ENCODE measurements at places on chromosomes 7 and 10. TPM values are rescaled to one million over a fixed set of nuclear protein-coding genes. Genes with fewer than 3 reads are reported as not detected.

The PNLIPRP1 gene
- not detected for polyA plus RNA-seq

The GALNT17 gene
- polyA plus RNA-seq, result not detected

The COL1A2 gene
- not detected for polyA plus RNA-seq

The RPEL1 gene
- polyA plus RNA-seq, result 0.07 TPM

The PIK3AP1 gene
- 4.6 TPM for polyA plus RNA-seq

The AGAP5 gene
- polyA plus RNA-seq, result 7.9 TPM

The NME8 gene
- polyA plus RNA-seq, result not detected

GRCh38 chr7:101630591-101630990, 1.5 kb upstream of the MYL10 start:
- no peak for DNase-seq

DNA sequence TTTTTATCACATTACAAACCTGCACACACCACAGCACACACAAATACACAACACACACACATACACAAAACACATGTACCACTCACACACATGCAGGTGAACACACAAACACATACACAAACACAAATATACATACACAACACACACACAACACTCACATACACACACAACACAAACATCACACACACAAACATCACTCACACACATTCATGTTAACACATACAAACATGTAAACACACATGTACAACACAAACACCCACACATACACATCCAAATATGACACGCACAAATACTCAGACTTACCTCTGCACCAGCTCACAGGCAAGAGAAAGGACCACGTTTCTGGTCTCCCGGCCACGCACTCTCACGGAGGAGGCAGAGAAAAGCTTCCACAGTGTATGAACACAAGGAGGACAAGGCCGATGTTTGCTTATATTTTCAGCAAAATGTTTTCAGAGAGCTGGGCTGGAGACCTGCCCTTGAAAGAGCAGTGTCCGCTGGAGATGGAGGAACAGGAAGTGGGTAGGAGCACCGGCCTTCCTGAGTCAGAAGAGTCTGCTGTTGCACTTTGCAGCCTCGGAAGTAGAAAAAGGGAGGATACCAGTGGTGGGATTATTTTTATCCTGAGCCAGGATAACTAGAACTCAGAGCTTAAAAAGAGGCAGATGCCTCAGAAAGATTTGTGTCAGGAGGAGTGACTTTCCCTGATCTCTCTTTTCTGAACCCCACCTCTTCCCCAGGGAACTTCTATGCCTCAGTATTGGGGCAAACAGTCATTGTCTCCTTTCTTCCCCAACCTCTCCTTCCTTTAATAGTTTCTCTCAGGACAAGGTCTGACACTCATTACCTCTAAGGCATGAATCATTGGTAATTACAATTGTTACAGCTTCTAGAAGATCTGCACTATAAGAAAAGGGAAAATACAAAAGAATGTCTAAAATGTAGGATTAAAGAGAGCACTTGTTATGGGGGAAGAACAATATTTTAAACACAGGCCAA, at the start of gene GIMAP6:
Gene GIMAP6 (minus strand): TSS at position 520 of the 999 bp plus-strand sequence. CDS start 2,243 bp downstream, outside the sequence.
- no peak for DNase-seq

DNA sequence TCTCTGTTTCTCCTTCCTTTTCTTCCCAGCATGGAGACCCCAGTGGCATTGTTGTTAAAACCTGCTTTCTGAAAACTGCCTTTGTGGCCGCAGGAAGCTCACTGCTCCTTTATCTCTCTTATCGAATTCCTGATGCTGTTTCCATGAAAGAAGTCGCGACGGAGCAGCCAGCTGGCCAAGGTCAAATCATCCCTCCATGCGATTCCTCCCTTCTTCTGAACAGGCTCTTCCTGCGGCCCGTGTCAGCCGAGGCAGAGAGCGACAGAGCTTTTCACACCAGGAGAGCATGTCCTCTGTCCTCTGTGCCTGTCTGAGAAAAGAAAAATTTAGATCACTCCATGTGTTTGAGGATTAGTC, 242.1 kb upstream of the PITRM1 start:
- no peak for DNase-seq

GRCh38 chr10:30247704-30248103, 101.4 kb downstream of the MTPAP start:
- DNase-seq, result no peak

GRCh38 chr7:116706668-116707126, 34.7 kb downstream of the MET start:
- no peak for DNase-seq

DNA sequence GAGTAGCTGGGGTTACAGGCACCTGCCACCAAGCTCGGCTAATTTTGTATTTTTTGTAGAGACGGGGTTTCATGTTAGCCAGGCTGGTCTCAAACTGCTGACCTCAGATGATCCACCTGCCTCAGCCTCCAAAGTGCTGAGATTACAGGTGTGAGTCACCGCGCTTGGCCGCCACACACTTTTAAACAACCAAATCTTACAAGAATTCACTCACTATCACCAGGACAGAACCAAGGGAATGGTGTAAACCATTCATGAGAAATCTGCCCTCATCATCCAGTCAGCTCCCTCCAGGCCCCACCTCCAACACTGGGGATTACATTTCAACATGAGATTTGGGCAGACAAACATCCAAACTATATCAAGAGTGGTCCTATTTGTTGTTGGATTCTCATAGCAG, 43.6 kb downstream of the MGAM start:
- no peak for DNase-seq

GRCh38 chr10:127679642-127680255, 57.2 kb upstream of the FOXI2 start:
- no peak for DNase-seq

- DNase-seq, result no peak
Measured at GRCh38 chr7:158125721-158126120, 461.9 kb downstream of the PTPRN2 start.

- DNase-seq, result no peak
Measured at GRCh38 chr7:8389593-8390261, 43.7 kb upstream of the NXPH1 start.

GRCh38 chr7:11228515-11228914, 254.8 kb downstream of the PHF14 start:
- no peak for DNase-seq

DNA sequence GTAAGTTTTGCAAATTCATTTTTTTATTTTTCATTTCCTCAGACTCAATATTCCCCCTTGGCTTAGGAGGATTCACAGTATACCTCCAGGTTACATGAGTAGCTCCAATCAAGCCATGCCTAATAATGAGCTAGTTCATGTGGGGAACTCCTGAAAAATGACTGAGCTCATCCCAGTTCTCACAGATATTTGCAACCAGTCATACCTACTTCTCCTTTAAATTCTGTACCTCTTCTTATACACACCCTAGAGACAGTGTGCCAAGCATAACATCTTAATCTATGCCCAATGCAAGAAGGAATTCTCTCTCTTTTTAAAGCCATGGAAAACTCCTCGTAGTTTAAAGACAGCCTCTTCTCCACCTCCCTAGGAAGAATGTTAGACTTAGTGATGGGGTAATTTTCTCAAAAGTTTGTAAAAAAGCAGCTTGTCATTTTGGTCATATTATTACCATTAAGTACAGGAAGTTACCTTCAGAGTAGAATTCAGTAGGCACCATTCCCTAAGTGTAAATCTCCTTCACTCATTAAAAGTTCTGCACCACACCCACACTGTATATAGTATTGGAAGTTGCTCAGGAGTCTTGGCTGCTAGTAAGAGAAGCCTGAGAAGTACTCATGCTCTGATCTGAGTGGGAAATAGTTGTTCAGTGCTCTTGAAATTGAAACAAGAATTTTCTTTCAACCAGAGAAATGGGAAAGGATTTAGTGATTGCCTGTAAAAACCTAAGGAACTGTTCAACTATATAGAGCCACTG, 72.7 kb downstream of the PTPRZ1 start:
- DNase-seq, result no peak

DNA sequence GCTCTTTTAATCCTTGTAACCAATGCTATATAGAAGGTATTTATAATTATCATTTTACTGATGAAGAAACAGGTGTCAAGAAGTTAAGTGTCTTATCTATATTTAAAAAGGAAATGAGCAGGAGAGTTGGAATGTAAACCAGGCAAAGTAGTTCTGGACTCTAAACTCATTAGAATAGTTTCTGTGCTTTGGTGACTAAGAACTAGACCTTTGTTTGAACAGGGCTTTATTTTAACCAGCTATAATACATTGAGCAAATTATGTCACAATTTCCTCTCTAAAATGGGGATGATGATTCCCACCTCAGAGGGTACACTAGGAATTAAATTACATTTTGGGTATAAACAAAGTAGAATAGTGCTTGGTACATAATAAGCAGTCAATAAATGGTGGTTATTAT, 236.0 kb downstream of the MAGI2 start:
- DNase-seq, result peak; percentile 56

GRCh38 chr10:80136134-80136571, 3.6 kb downstream of the PLAC9 start:
- DNase-seq, result no peak

DNA sequence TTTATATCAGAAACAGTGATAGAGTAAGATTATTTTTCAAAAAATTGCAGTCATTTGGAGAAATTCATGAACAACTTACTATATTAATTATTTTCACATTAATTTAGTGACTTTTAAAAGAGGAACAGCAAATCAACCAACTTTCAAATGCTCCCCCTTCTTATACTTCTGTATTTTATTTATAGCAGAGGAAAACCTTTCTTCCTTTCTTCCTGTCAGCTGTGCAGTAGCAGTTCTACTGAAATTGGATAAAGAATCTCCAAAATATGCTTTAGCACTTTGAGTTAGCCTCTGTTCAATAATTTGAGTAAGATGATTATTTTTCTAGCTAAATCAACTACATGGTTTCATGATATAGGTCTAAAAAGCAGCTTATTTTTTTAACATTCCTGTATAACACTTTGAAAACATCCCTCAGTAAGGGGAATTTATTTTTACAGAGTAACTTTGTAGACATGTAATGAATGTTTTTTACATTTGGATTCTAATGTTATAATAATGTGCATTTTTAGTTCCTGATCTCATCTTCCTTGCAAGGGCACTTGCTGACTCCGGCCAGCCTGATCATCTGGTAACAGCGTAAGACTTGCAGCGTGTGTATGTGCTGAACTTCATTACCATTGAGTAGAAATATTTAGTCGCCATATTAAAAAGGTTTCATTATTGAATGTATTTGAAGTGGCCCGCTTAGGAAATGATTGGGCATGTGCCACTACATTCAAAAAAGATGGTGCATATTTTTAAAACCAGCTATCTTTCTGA, 158.3 kb upstream of the HDAC9 start:
- DNase-seq, result no peak

DNA sequence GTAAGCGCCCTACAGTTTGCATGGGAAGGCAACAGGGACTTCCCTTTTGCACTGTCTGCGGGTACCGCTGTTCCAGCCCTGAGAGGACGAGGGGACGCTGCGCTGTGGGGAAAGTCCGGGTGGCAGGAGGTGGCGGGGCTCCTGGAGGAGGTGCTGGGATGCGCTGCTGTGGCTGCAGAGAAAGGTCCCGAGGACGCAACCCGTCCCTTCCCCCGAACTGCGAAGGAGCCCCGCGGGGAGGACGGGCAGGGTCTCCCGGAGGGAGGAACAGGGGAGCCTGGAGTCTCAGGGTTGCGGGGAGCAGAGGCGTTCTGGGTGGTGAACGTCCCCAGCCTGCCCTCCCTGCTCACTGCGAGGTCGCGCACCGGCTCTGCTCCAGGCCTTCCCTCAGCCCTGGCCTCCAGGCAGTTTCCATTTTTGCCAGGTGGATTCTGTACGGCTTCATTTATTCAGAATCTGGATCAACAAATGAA, 91.6 kb downstream of the CXCL12 start:
- DNase-seq, result no peak

- no peak for DNase-seq
Measured at GRCh38 chr10:21944727-21945386, 58.7 kb downstream of the DNAJC1 start.

DNA sequence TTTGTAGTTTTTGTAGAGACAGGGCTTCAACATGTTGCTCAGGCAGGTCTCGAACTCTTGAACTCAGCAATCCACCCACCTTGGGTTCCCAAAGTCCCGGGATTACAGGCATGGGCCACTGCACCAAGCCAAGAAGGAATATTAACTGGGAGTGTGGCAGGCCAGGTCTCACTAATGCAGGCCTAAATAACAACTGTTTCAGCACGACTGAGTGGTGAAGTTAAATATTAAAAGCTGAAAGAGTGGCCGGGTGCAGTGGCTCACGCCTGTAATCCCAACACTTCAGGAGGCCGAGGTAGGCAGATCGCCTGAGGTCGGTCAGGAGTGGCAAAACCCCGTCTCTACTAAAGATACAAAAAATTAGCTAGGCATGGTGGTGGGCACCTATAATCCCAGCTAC, 21.1 kb downstream of the CHUK start:
- no peak for DNase-seq

DNA sequence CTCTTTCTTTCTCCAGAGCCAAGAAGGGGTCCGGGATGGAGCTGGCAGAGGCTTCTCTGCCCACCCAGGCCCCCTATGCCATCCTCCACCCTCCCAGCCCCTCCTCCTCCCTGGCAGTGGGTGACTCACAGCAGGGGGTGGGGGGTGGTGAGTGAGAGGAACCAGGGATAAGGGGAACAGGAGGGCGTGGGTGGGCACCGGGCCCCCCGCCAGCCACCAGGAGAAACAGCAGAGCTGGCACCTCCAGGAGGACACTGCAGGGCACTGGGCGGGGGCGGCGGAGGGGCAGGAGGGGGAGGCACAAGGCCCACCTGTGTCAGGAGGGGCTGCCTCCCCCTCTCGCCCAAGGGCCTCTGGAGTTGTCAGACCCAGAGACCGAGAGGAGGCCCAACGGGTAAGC, 56.0 kb downstream of the CAMK2B start:
- no peak for DNase-seq

- DNase-seq, result no peak
Measured at GRCh38 chr7:106022193-106022821, 59.2 kb downstream of the CDHR3 start.
